ENCODE measurements at places on chromosomes 7 and 10.

DNA sequence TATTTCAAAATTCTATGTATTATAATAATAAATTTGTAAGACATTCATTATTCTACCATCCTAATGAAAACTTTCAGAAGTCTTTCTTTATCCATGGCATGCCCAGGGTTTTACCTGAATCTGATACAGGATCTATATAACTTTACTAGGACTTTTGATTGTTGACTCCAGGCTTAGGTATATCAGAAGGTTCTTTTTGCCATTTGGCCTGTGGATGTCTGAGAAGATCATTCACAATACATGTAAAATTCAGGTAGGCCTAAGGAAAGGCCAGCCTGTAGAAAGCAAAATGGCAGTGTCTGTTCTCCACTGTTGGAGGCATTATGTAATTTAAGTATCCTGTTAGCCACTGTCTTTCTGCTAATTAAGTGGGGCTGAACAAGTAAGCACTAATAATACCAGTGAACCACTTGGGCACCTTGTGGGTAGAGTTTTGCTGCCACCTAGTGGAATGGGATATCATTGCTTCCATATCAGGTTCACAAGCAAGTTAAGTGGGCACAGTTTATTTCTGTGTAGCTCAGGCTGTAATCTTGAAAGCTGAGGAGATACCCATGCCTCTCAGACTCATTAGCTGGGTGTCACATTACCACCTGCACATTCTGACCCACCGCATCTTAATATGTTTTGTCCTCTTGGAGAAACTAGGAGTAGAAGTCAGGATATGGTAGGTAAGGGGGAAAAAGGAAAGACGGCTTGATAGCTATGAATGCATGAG is 105.5 kb downstream of the SEPTIN7 start:
- DNase-seq = peak; percentile 36

- no peak for DNase-seq
These were observed 189.2 kb downstream of the CSTF2T start for GRCh38 chr10:51510231-51510630.

GRCh38 chr10:3452683-3453361 is 280.2 kb upstream of the PITRM1 start:
- DNase-seq = no peak

GRCh38 chr7:231030-231857 is 38.9 kb downstream of the FAM20C start:
- DNase-seq = no peak

GRCh38 chr10:89389254-89389653 is 3.2 kb upstream of the IFIT1 start:
- DNase-seq = no peak

DNA sequence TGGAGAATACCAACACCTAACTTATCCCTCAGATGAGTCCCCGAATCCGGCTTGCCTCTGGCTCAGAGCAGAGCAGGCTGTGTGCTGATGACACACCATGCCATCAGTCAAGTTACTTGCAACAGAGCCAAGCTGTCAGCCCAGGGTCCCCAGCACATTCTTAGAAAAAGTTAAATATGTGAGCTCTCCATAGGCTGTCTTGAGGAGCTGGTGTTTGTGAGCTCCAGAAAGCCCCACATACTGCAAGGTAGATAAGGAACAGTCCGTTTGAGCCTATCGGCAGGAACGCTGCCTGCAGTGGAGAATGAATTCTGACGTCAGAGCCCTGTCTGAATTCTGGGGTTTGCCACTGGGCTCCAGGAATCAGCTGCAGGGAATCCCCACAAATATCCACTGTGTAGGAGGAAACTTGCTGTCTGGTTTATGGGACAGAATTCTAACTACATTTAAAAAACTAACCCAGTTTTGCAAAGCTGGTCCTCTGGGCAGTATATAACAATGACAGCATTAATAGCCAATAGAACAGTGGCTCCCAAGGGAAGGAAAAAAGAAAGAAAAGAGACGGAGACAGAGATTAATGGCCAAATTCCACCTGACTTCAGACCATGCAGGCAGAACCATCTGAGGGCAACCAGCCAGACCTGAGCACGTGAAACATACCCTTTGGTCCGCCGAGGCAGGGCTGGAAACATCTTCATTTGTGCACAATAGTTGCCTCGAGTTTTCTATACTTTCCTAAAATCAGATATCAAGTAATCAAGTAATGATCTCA is 3.6 kb downstream of the SFXN4 start:
- no peak for DNase-seq

GRCh38 chr10:52258799-52259425 is 55.2 kb upstream of the DKK1 start:
- DNase-seq = no peak

- DNase-seq = no peak
These were observed 20.9 kb downstream of the CYP3A7 start for GRCh38 chr7:99713995-99714570.

- no peak for DNase-seq
These were observed 587 bp upstream of the CELF2 start for GRCh38 chr10:11017000-11017569.

DNA sequence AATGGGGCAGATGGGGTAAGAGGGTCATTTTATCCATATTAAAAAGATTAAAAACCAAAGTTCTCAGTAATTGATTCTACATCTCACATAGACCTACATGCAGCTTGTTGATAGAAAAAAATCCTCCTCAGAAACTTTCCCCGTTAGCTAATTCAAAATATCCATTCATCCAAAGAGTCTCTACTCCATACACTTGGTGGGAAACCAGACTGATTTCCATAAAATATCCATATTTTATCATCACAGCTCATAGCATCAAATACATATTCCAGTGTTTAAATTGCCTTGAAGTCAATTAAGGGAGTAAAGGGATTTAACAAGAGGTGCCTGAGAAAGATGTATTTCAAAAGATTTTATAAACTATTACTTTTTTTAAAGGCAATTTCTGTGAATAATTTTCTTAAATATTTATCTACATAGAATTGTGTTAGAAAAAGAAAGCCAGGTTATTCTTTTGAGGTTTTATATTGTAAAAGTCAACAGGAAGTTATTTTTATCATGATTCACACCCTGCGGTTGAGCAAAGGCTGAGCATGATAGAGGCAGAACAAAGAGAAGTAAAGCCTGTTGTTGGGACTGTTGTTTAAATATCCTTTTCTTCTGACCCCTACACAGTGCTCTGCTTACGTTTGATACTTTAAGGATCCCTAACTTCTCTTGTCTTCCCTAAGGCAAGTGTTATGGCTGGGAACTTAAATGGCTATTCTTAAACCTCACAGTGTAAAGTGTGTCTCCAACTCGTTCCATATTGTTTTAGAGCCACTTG is 266.7 kb downstream of the PRKG1 start:
- no peak for DNase-seq

DNA sequence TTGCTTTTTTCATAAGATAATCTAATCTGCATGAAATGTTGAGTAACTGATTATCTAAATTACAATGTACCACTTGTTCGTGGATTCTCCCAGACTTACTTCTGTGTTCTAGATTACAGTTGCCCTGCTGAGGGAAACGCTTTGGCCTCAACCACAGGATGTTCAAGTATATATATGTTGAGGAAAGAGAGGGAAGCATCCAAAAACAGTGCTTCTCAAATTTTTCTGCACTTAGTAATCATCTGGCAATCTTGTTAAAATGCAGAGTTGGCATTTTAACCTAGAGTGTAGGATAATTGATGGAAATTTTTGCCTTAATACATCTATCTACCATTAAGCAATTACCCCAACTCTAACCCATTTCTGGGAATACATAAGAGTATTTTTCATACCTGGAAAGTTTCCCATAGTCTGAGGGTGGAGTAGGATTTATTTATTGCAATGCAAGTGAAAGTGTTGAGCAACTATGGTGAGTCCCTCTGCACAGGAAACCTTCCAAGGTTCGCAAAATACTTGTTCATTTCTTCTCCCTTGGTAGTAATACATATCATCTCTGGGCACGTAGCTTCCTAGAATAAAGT is 59.6 kb upstream of the C1GALT1 start:
- DNase-seq = peak; percentile 95

GRCh38 chr10:129621693-129622092 is 154.7 kb downstream of the MGMT start:
- DNase-seq = no peak

- DNase-seq = no peak
These were observed 150.7 kb upstream of the BET1 start for GRCh38 chr7:94154858-94155257.

DNA sequence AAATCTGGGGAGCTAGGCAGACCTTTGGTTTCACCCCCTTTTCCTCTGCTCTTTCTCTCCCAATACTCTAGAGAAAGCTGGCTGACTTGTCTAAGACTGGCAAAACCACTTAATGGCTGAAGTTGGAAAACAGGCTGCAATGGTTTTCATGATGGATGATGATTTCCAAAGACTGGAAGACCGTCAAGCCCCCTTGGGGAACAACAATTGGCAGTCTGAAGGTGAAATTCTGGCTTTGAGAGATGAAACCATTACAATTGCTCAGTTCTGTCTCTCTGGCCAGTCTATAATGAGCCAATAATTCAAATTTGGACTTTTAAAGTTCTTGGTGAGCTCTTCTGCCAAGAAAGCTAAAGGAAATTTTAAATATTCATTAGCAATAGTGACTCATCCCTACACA is 680.5 kb downstream of the PARD3 start:
- no peak for DNase-seq

DNA sequence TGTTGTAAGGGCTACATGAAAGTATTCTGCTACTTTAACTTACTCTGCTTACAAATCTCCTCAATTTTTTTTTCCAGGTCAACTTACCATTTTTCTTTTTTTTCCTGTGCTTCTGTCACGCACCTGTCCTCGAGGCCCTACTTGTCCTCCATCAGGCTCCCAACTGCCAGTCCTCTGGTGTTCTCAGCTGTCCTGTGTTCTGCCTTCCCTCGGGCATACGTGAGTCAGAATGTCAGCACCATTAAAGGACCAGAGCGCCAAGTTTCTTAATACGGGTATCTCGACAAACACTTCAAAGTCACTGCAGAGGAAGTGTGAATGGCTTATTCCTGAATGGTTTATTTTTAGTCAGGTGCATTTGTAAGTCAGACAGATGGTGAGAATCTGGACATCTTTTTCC is at the start of gene TEX47:
Gene TEX47 (minus strand): TSS at position 185 of the 400 bp plus-strand sequence. CDS start 795 bp downstream, outside the sequence.
- DNase-seq = no peak

DNA sequence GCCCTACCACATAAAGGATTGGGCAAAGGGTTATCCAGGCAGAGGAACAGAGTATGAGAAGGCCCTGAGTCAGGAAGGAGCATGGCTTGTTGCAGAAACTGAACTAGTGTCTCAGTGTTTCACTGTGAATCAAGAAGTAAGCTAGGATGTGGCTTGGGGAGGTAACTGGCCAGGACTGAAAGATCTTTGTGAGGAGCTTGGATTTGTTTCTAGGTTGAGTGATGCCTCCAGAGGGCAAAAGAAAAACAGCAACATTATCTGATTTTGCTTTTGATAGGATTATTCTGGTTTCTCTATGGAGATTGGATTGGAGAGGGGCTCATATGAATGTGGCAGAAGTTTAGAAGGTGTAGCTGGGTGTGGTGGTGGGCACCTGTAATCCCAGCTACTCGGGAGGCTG is 137.9 kb upstream of the HDAC9 start:
- no peak for DNase-seq

- no peak for DNase-seq
These were observed 24.1 kb downstream of the SSMEM1 start for GRCh38 chr7:130231792-130232191.

DNA sequence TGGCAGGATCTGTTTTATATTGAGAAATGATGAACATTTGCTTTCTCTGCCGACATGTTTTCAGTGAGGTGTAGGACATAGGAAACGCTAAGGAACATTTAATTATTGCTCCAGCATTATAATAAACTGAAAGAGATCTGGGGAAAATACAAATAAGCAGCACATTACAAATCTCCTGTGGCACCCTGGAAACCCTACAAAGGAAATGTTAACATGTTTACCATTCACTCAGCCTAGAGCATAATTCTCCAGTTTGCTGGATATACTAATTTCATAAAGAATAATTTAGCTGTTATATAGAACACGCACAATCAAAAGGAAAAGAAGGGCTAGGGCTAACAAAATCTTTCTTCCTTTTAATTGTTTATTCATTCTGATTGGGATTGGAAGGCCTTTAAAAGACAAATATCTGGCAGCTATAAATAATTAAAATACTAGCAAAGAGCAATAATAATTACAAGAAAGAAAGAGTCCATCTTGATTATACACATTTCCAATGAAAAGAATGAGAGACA is 299.4 kb downstream of the CRPPA start:
- no peak for DNase-seq

DNA sequence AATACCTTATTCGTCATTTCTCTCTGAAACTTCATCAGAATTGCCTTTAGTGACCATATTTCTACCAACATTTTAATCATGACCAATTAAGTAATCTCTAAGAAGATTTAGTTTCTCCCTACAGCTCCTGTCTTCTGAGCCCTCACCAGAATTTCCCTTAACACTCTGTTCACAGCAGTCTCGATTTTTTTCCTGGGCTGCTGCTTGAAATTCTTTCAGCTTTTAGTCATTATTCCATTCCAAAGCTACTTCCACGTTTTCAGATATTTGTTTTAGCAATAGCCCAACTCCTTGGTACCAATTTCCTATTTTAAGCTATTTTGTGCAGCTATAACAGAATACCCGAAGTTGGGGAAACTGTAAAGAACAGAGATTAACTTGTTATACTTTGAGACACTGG is 192.4 kb upstream of the DKK1 start:
- peak; percentile 28 for DNase-seq

- DNase-seq = no peak
These were observed 12.7 kb downstream of the SLC29A3 start for GRCh38 chr10:71331736-71332135.

GRCh38 chr10:93245147-93245546 is 171.5 kb downstream of the CYP26A1 start:
- DNase-seq = no peak

GRCh38 chr10:8336629-8337331 is 282.3 kb downstream of the GATA3 start:
- DNase-seq = no peak

DNA sequence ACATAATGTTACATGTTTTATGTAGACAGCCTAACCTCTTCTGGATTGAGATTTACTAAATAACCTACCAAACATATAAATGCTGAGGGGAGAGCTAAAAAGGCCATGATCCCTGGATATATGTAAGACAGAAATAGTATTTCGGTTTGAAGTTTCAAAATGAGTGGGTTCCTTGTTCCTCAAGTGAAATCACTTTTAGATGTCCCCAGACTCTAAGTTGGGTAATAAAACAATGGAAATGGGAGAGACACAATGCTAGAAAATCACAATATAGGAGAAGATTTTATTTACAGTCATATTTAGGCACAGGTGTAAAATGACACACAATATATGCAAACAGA is 56.5 kb downstream of the SHTN1 start:
- no peak for DNase-seq

- no peak for DNase-seq
These were observed 36.9 kb downstream of the PIK3CG start for GRCh38 chr7:106901828-106902441.
